Natural killer cell treated with Interleukin-12 subunit alpha and Interleukin-12 subunit beta and Interleukin-15 and Interleukin-18, amount 100 ng/mL, for 72 hours (primary cell): ENCODE measurements at places on chromosomes 6 and 20. TPM values are rescaled to one million over a fixed set of nuclear protein-coding genes. Genes with fewer than 3 reads are reported as not detected.

CST5 gene
- total RNA-seq: not detected

DNA sequence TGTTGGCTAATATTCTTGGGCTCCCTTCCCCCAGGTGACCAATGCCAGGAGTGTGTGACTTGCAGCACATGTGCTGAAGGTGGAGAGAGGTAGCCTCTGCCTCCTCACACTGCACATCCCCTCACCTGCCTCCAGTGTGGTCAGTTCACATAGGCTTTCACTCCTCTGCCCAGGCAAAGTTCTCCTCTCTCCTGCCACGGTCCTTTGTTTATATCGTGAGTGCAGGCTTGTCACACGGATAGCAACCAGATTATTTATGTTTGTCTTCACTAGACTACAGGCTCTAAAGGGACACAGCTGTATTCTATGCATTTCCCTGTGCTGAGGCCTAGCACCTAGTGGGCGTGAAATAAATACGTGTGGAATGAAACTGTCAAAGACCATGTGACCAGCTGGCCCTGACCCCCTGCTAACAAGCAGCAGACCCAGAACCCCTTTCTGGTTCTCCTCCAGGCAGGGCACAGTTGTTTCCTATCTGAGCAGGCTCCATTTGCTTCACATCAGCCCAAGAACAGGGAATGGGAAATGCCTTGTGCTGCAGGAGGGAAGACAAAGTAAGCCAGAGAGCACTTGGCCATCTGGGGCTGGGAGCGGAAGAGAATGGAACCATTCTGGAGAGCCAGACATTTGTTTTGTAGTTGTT lies 42.3 kb downstream of the UNC5CL start:
- DNase-seq: no peak
- no peak overlapping the region for H3K4me3 ChIP-seq
- no peaks in the 10 kb centered on the region for H3K36me3 ChIP-seq
- H3K4me1 ChIP-seq: no peaks in the 10 kb centered on the region

KIAA1586 gene
- 16.8 TPM for total RNA-seq

NOX3 gene
- not detected for total RNA-seq

PROCR gene
- 2.5 TPM for total RNA-seq

GRCh38 chr6:133973109-133973971 lies 20.3 kb downstream of the TBPL1 start:
- DNase-seq: no peak
- no peak overlapping the region for H3K4me3 ChIP-seq
- H3K27ac ChIP-seq: no peak overlapping the region

- H3K4me3 ChIP-seq: peak within 1 kb of the TSS; percentile 86
- H3K27ac ChIP-seq: peak within 1 kb of the TSS; percentile 87
- peak; percentile 88 for DNase-seq
- peaks cover 10% of the 10 kb centered on the region for H3K4me1 ChIP-seq
Measured at GRCh38 chr20:62952373-62952967, at the start of gene SLC17A9. TSS of gene SLC17A9 (plus strand) at chr20:62952709. CDS start at chr20:62952831, 122 bp downstream.

PKIB gene
- total RNA-seq: not detected

ADGRG6 gene
- not detected for total RNA-seq

DNA sequence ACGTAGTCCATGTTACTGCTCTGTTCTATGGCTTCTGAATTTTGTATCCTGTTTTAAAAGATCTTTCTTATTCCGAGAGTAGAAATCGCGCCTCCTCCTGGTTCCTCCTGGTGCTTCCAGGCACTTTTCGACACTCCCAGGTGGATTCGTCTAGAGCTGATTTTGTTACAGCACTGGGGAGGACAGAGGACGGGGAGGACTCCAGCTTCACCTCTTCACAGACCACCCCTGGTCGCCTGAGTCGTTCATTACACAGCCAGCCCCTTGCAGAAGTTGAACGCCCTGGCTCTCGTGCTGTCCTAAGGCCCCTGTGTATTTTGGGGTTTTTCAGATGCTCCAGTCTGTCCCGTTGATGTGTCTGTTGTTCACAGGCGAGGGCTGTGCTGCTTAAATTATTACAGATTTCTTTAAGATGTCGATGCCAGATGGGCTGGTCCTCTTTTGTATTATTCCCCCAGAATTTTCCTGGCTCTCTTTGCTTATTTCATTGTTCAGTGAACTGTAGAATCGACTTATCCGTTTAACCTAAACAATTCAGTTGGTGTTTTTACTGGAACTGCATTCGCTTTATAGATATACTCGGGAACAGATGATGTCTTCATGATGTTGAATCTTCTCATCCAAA lies 30.5 kb downstream of the COL20A1 start:
- peaks cover 4% of the 10 kb centered on the region for H3K4me1 ChIP-seq
- no peak overlapping the region for H3K4me3 ChIP-seq
- H3K36me3 ChIP-seq: no peaks in the 10 kb centered on the region
- peak; percentile 15 for DNase-seq
- no peak overlapping the region for H3K27ac ChIP-seq

GRCh38 chr20:62216636-62217566 lies 3.2 kb downstream of the HRH3 start:
- no peak overlapping the region for H3K27ac ChIP-seq
- H3K27me3 ChIP-seq: peaks cover 15% of the 10 kb centered on the region
- H3K36me3 ChIP-seq: no peaks in the 10 kb centered on the region

CTCFL gene
- total RNA-seq: not detected

DZANK1 gene
- 2.2 TPM for total RNA-seq

BNIP5 gene
- not detected for total RNA-seq

DNA sequence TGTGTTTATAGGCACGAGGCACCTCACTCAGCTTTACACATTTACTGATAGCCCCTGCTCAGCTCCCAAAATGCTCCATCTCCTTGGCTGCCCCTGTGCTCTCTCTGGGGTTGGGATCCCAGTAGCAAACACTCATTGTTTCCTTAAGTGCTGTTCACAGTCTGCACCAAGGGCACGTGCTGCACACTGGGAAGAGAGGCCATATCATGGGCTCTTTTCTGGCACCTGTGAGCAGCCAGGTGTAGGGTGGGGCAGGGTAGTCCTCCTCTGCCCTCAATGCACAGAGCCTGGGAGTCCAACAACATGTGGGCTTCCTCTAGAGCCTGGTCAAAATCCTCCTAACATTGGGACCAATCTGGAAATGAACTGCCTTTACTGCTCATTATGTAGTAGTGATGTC lies 67.9 kb downstream of the BANF2 start:
- no peaks in the 10 kb centered on the region for H3K4me1 ChIP-seq
- peaks cover 4% of the 10 kb centered on the region for H3K27me3 ChIP-seq
- no peak overlapping the region for H3K4me3 ChIP-seq
- H3K27ac ChIP-seq: no peak overlapping the region
- H3K36me3 ChIP-seq: no peaks in the 10 kb centered on the region
- DNase-seq: no peak

SNAI1 gene
- total RNA-seq: 0.71 TPM
